Articular chondrocyte of knee joint (primary cell): ENCODE measurements at places on chromosomes 4 and X. TPM values are rescaled to one million over a fixed set of nuclear protein-coding genes. Genes with fewer than 3 reads are reported as not detected.

GLRB gene
- total RNA-seq, result 14.2 and 16.2 TPM in 2 replicates

PGAM4 gene
- not detected in 2 replicates for total RNA-seq

FGF2 gene
- 79.3 and 103 TPM in 2 replicates for total RNA-seq

GPRASP2 gene
- 16.6 and 17.2 TPM in 2 replicates for total RNA-seq

INTS6L gene
- total RNA-seq, result 4.0 and 4.6 TPM in 2 replicates

FDCSP gene
- not detected in 2 replicates for total RNA-seq

TEX13B gene
- not detected in 2 replicates for total RNA-seq

MAP9 gene
- 5.4 and 11.0 TPM in 2 replicates for total RNA-seq

SFRP2 gene
- total RNA-seq, result 0.11 TPM in 1 of 2 replicates, not detected in the other

TRIM60 gene
- total RNA-seq, result not detected in 2 replicates

HTATSF1 gene
- 38.3 and 43.8 TPM in 2 replicates for total RNA-seq

IRAK1 gene
- total RNA-seq, result 47.1 and 71.7 TPM in 2 replicates

TNMD gene
- not detected in 2 replicates for total RNA-seq

GSX2 gene
- total RNA-seq, result 0.43 TPM in 1 of 2 replicates, not detected in the other

STAP1 gene
- total RNA-seq, result not detected in 2 replicates
